ENCODE measurements at places on chromosomes 5 and 9.

DNA sequence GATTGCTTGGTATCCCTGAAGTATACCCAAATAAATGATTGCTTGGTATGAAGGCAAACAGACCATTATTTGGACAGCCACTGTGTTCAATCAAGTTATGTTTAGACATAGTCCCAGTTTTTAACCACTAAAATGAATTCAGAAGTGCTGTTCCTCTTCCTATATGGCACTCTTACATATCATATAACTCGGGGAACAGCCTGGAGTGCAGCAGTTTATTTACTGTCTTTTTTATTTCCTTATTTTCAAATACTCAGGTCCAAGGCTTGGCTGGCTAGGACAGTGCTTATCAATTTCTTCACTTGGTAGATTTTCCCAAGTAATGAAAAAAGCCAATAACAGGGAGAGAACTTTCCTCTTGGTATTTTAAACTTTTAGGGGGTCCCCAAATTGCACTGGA lies 58.6 kb upstream of the CCDC112 start:
- DNase-seq = no peak

GRCh38 chr5:170437621-170438375 lies 48.6 kb upstream of the KCNMB1 start:
- DNase-seq = no peak

GRCh38 chr9:132472599-132472998 lies 62.6 kb downstream of the CFAP77 start:
- no peak for DNase-seq

DNA sequence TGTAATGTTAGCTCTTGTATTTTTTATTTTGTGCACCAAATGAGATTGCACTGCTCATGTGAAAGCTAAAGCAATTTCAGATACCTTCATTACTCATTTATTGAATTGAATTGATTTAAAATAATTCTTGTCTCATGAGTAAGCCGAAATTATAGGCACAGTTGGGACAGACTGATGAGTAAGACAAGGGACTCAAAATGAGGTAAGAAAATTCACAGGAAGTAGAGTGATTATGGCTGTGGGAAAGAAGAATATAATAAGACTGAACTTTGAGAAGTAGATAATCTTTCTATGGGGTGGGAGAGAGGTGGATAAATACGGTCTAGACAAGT lies 51.1 kb downstream of the NUDT12 start:
- DNase-seq = peak; percentile 31

DNA sequence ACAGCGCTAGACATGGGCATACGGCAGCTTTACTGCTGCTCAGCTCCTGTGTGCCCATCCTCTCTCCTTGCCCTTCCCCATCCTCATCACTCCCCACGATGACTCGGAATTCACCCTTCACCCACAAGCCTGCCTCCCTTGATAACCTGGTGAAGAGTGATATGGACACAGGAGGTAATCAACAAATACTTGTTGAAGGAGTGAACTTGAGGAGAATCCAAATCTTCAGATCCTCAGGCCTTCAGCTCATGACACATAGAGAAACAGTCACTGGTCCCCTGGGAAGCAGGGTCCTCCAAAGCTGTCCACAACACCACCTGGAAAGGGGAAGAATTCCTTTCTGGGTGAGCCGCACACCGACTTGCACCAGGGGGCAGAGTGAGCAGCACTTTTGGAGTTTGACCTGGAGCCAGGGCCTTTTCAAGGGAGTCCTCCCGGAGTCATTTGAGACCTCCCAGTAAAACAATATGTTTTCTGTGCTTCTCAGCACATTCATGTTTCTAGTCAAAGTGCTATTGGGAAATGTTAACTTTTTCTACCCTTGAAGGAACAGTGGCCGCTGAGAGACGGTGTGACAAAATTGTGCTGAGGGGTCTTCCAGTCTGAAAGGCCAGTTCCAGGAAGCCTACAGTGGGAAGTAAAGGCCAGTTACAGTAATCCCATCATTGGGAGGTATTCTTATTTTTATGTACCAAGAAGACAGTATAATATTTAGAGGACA lies 332.3 kb downstream of the CWC27 start:
- DNase-seq = peak; percentile 90

DNA sequence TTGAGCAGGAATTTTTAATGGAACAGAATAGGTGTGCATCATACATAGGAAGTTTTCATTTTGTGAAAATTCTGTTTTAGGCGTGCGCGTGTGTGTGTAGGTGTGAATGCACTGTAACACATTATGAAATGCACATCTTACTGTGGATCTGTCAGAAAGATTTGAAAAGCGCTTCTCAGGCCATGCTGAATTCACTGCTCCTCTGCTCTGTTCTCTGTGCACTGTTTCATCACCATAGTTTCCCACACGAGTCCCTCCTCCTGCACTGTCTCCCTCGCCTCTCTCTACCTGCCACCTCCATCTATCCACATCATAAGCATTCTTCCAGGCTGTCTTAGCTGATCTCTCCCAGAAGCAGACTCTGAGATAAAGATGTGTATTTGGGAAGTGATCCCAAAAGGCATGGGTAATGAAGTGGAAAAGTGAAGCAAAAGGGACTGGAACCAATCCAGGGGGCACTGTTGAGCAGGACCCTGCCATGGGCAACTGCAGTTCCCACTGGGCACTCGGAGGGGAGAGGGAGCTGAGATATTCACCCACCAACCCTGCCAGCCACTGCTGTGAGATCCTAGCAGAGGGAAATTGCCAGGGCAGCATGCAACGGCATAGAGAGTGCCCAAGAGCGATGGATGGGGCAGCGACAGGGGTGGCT lies 65.9 kb downstream of the GABBR2 start:
- no peak for DNase-seq

- no peak for DNase-seq
These were observed 23.8 kb downstream of the NPR3 start for GRCh38 chr5:32734827-32735378.

DNA sequence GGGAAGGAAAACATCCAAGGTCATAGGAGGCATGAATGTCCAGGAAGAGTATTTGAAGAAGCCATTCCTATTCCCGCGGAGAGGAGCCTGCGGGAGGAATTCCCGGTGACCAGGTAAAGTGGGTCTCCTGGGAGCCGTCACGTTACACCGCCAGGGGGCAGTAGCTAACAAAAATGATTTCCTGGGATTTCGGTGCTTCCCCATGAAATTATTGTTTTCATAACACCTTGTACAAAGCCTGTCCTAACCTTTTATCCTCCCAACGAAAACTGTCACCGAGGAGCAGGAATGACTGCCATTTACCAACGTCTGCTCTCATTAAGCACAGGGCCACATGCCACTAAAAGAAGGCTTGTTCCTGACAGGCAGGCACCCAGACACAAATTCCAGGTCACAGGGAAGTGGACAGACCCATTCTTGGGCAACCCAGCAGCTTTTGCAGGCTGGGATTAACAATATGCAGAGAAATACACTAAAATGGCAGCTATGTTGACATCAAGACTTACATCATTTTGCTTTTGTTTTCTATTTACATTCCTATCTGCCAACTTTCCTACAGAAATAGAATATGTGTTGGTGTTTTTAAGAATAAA lies 41.2 kb upstream of the CTSL start:
- DNase-seq = peak; percentile 52

DNA sequence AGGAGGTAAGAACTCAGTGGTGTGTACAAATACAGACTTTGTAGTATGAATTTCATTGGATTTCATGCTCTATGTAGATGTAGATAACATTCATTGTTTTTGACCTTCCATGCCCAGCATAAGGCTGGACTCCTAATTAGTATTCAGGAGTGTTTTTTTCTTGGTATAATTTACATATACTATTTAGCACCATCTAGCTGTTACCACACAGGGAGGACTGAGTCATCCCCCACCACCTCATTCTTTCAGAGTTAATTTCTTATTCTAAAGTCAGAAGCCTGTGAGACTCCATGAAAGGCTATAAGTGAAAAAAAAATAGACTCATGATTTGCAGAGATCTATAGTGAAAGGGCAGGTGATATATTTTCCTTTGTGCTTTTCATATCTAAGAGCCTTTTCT lies 555.0 kb downstream of the PRR16 start:
- no peak for DNase-seq

DNA sequence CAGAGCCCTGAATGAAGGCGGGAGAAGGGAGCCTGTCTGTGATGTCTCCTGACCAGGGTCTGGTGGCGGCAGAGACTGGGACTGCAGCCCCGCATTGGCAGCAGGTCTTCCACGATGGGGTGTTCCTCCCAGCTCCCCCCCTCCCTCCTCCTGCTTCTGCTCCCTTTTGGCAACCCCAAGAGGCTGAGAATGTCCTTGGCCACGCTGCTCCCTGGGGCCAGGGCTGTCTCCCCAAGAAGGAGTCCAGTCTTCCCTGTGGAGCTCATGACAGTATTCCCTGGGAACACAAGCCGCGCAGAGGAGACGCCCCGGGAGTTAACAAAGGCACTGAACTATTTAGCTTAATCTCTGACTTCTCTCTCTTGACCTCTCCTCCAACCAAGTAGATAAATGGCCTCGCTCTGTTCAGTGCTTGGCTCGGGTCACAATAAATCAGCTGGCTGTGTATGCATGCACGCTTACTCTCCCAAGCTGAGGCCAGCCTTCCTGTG lies 84.0 kb upstream of the NEURL1B start:
- DNase-seq = no peak

- no peak for DNase-seq
These were observed 41.6 kb upstream of the SLC36A2 start for GRCh38 chr5:151388960-151389359.

- DNase-seq = peak; percentile 58
These were observed 16.1 kb downstream of the GFI1B start for GRCh38 chr9:132994410-132995120.

DNA sequence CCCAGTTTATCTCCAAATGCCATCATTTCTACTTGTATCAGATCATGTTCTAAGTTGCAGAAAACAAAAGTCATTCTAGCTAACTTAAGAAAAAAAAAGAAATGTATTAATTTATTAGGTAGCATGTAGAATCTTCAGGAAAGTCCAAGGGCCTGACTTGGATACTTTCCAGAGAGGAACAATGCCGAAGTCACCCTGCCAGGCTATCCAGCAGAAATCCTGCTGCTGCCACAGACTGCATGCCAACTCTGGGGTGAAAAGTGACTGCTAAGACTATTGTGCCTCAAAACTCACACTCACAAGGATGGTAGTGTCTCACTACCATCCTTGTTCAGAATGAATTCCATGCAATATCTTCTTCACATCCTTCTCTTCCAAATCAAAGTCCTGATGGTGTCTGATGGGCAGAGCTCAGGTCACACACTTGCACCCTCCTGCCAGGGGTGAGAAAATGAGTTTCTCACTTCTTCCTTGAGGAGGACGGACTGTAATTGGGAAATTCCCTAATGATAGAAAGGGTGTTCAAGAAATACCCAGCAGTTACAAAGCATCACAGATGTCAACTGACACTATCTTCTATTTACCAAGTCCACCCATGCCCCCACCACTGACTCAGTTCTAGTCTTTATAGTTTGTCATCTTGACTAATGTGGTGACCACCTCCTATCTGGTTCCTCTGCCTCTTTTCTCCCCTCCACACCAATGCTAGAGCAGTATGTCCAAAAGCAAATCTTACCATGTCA lies 279.4 kb downstream of the CWC27 start:
- no peak for DNase-seq

GRCh38 chr9:794386-794785 lies 47.1 kb upstream of the DMRT1 start:
- DNase-seq = no peak

- DNase-seq = no peak
These were observed 174.0 kb downstream of the MAPKAP1 start for GRCh38 chr9:125532812-125533594.

DNA sequence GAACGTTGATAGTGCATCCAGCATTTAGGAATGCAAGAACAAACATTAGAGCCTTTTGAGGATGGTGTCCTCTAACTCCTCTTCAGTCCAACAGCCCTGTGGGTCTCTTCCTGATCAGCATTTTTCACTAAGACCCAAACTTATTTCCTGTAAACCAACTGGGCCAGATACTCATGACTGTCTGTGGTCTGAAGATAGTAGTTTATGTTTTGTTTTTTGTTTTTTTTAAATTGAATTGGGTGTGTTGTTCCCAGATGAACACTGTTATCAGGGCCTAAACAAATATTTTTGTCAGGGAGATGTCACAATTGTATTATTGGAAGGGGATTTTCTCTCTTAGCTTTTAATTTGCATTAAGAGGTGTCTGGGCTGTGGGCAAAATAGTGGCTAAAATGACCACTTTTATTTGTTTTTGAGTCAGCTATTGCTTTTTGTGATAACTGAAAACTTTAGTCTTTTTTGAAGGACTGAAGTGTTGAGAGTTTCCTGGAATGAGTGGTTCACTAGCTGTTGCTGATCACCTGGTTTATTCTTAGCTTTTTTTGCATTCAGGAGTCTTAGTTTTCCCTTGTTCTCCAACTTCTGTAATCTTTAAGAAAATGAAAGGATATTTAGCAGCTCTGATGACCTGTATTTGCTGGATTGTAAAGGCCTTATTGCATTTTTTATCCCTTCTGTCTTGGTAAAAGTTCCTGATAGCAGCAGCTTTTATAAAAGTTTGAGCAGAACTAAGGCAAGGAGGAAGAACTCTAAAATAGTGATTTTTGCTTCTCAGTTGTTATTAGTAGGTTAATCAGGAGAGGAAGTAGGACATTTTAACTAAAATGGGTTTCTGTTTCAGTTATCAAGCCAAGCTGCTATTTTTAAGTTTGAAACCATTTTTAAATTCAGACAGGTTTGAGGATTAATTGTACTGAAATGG lies 5.5 kb downstream of the MAN2A1 start:
- DNase-seq = no peak

GRCh38 chr9:21336457-21336856 lies 1.3 kb upstream of the KLHL9 start:
- DNase-seq = no peak

DNA sequence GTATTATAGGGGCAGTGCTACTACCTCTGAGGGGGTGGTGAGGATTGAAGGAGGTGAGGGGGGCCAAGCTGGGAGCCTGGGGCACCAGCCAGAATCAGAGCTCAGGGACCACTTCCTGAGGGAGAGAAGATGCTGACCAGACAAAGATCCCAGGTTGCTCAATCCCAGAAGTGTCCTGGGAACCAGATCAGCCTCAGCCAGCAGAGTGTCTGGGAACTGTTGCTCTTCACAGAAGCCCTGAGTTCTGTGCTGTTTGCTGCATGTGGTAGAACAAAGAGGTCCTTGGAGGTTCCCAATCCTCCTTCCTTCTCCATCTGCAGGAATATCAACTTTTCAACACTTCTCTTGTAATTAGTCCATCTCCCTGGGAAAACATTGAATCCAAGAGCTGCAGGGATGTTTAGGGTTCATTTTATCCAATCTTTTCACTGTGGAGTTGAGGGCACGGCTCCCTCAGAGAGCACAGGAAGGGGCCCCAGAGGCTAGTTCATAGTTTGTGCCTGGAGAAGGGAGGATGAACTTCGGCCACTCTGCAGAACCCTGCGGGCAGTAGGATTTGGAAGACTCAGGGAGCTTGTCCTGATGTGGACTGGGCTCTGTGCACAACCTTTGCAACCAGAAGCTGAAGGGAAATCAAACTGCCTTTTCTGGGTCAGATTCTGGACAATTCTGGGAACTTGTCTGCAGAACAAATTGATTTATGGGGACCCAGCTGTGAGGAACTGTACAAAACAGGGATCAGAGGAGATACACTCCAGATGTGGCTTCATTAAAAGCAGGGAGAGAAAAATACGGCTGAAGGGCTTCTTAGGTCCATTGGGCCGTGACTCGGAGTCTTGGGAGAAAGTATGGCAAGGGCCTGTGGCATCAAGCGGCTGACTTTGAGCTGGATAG lies 57.1 kb downstream of the GALNT12 start:
- DNase-seq = peak; percentile 60

GRCh38 chr9:98375138-98375726 lies 119.8 kb upstream of the TBC1D2 start:
- DNase-seq = peak; percentile 81

- no peak for DNase-seq
These were observed 68.1 kb upstream of the ERCC6L2 start for GRCh38 chr9:95807326-95807947.

- DNase-seq = no peak
These were observed 54.7 kb downstream of the DAP start for GRCh38 chr5:10706326-10706725.
